ENCODE measurements at places on chromosomes 7 and 10. TPM values are rescaled to one million over a fixed set of nuclear protein-coding genes. Genes with fewer than 3 reads are reported as not detected.

The NEUROD6 gene
- total RNA-seq = not detected

The TDRD1 gene
- not detected for total RNA-seq

The NPFFR1 gene
- not detected for total RNA-seq

The WNT2 gene
- not detected for total RNA-seq

The NPSR1 gene
- not detected for total RNA-seq

The OPN1SW gene
- total RNA-seq = not detected

The PKD1L1 gene
- 0.14 TPM for total RNA-seq

The GARIN1A gene
- total RNA-seq = 0.38 TPM

The HMX3 gene
- not detected for total RNA-seq

The CNOT4 gene
- 11.4 TPM for total RNA-seq

The ITGA8 gene
- total RNA-seq = not detected

The RASSF4 gene
- 4.7 TPM for total RNA-seq

The OR2A5 gene
- total RNA-seq = not detected

The IFIT3 gene
- total RNA-seq = 4.5 TPM

The ITGB8 gene
- 1.1 TPM for total RNA-seq

The HTRA1 gene
- total RNA-seq = 52.0 TPM

The MEOX2 gene
- not detected for total RNA-seq
